Mammary microvascular endothelial cell (primary cell): ENCODE measurements at places on chromosomes 12 and 14. TPM values are rescaled to one million over a fixed set of nuclear protein-coding genes. Genes with fewer than 3 reads are reported as not detected.

RNF212B gene
- not detected in 2 replicates for total RNA-seq

AQP2 gene
- not detected in 2 replicates for total RNA-seq

KRT78 gene
- not detected in 2 replicates for total RNA-seq

DHRS2 gene
- 0.13 and 0.20 TPM in 2 replicates for total RNA-seq

AMN gene
- total RNA-seq, result not detected in 2 replicates

MYH6 gene
- total RNA-seq, result 0.05 TPM in 1 of 2 replicates, not detected in the other

MLH3 gene
- 11.6 and 12.6 TPM in 2 replicates for total RNA-seq

PDZRN4 gene
- not detected in 2 replicates for total RNA-seq

GPN3 gene
- total RNA-seq, result 26.9 and 39.4 TPM in 2 replicates

LRTM2 gene
- not detected in 2 replicates for total RNA-seq

PLEKHD1 gene
- total RNA-seq, result not detected in 2 replicates
